AML-193 (cell line): ENCODE measurements at places on chromosomes 7 and 10.
A peak's percentile ranks its signal among the peaks of the same experiment; 100 is the strongest.

DNA sequence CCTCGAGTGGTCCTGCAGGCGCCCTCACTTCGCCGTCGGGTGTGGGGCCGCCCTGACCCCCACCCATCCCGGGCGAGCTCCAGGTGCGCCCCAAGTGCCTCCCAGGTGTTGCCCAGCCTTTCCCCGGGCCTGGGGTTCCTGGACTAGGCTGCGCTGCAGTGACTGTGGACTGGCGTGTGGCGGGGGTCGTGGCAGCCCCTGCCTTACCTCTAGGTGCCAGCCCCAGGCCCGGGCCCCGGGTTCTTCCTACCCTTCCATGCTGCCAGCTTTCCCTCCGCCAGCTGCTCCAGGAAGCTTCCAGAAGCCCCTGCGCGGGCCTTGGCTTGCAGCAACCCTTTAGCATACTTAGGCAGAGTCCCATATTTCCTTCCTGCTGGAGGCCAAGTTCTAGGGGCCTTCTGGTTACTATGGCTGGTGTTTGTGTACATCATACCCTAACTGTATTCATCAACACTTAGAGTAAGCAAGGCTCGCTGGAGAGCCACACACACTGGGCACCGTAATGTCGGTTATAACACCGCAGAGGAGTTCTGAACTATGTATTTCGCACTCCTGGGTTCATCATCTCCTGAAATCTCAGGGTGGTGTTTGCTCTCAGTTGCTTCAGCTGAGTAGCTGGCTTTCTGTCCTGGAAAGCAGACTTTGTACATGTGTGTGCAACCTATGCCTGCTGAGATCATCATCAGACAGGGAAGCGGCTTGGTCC, 471 bp downstream of the MGMT start:
- DNase-seq = peak; percentile 3

DNA sequence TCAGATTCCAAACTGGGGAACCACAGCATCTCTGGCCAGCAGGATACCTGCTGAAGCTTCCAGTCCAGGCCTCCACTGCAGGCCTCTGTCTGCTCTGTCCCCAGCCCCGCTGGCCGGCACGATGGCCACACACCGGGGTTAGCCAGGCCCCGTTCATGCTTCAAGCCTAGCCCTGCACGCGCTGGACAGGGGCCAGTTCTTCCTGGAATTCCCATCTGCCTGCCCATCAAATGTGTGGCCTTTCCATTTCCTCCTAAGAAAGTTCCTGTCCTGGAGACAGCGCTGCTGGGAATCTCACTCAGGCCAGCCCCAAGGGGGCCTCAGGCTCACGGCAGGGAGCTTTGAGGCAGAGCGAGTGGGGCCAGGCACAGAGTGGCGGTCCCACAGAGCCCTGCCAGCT, 18.0 kb downstream of the SH2B2 start:
- DNase-seq = no peak

- DNase-seq = no peak
Observed at GRCh38 chr10:17062493-17062892, 67.1 kb downstream of the CUBN start.

GRCh38 chr7:1409555-1409954, 49.7 kb downstream of the MICALL2 start:
- DNase-seq = no peak

GRCh38 chr7:4069268-4070095, 612.6 kb upstream of the FOXK1 start:
- DNase-seq = no peak

GRCh38 chr7:106196460-106197021, 84.4 kb upstream of the SYPL1 start:
- DNase-seq = no peak

- no peak for DNase-seq
Observed at GRCh38 chr10:51773681-51774080, 74.3 kb upstream of the CSTF2T start.

GRCh38 chr10:103584216-103585010, 90.9 kb downstream of the NEURL1 start:
- no peak for DNase-seq

DNA sequence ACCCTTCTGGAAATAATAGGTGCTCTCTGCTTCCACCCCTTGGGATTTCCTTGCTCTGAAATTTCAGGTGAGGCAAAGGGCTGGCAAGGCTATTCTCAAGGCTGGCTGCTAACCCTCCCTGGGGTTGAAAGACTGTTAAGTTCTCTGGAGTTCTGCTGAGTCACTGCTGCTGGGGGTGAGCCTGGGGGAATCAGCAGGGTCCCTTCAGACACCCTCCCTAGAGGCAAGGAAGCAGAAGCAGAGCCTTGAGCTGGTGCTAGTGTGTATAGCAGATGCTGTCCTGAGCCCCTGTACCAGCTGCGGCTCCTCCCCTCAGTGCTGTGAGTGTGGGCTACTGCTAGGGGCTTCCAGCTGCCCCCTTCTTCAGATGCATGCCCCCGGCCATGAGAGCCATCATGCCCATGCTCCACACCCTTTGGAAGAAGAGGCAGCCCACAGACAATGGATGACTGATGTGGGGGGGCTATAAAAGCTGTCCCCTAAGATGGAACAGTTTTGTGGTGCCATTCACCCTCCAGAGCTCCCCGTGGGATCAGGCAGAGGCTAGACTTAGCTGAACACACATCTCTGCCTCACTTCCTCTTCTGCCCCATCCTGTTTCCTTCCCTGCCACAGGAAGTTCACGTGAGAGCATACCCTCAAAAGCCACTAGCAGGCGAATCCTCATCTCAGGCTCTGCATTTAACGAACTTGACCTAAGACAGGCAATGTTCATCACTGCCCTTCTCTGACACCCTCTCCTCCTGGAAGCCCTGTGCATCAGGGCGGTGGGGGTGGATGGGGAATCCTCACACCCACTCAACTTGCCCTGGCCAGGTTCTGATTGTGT, 91.8 kb downstream of the SH3PXD2A start:
- peak; percentile 92 for DNase-seq

DNA sequence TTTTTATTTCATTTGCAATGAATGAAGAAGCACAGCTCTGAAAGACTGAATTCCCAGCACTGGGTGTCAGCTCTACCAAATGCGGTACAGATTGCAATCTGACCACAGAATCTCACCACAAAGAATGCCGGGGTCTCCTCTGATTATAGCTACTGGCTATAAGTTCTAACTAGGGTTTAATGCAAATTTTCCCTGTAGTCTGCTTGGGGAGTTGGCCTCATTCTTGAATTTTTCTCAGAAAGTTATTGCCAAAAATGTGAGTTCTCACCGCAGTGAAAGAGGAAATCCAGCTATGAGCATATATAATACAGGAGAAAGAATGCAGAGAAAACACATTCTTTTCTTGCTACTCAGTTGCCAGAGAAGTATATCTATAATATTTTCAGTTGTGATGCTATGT, 1255.7 kb upstream of the LRRTM3 start:
- DNase-seq = no peak

- no peak for DNase-seq
Observed at GRCh38 chr10:90437452-90437851, 420.4 kb downstream of the HTR7 start.

- DNase-seq = no peak
Observed at GRCh38 chr7:109782806-109783205, 1213.1 kb downstream of the DNAJB9 start.

- no peak for DNase-seq
Observed at GRCh38 chr7:30739691-30740090, 12.2 kb upstream of the INMT start.

- DNase-seq = no peak
Observed at GRCh38 chr10:30178356-30178964, 119.1 kb upstream of the JCAD start.

DNA sequence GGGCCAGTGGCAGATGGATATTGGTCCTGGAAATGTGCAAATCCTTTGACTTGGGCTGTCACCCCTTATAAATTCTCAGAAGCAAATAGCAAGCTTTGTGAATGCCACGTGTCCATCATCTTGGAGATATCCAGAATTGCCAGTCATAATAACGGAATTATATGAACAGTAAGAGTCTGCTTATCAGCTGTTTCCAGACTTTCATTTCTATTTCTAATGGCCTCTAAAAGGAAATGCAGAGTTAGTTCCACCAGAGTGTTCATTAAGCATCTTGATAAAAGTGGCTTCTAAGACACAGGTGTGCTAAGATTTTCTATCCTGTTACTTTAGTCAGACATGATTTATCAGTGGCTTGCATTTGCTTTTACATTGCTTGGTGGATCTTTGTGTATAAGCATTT, 87.4 kb downstream of the RAMP3 start:
- no peak for DNase-seq

DNA sequence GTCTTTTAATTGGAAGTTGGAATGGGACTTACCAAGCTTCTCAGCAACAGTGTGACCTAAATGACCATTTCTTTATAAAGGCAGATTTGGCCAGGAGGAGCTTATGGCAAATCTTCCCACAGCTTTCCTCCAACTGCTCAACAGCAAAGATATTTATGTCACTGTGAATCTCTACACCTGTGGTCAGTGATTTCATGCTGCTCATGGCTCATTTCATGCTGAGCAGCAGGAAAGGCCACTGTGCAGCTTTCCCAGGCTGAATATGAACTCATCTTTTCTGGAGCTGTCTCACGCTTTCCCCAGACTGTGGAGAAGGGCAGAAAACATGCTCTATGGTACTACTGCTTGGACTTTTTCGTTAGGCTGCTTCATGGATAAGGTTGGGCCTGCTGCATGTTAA, 29.8 kb downstream of the CALCR start:
- DNase-seq = no peak

DNA sequence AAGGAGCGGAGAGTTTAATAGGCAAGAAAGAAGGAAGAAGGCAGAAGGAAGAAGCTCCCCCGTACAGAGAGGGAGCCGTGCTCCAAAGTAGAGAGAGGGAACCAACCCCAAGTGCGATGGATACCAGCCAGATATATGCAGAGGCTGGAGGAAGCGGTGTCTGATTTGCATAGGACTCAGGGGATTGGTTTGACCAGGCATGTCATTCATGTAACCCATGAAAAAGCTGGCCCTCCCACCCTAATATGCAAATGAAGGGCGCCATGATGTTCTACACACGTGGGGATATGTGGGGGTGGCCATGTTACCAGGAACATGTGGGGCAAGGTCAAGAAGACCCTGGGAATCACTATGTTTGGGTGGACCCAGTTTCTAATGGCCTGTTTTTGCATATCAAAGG, 40.6 kb upstream of the FAM3C start:
- no peak for DNase-seq

GRCh38 chr10:105026566-105026965, 385.5 kb downstream of the SORCS3 start:
- no peak for DNase-seq

DNA sequence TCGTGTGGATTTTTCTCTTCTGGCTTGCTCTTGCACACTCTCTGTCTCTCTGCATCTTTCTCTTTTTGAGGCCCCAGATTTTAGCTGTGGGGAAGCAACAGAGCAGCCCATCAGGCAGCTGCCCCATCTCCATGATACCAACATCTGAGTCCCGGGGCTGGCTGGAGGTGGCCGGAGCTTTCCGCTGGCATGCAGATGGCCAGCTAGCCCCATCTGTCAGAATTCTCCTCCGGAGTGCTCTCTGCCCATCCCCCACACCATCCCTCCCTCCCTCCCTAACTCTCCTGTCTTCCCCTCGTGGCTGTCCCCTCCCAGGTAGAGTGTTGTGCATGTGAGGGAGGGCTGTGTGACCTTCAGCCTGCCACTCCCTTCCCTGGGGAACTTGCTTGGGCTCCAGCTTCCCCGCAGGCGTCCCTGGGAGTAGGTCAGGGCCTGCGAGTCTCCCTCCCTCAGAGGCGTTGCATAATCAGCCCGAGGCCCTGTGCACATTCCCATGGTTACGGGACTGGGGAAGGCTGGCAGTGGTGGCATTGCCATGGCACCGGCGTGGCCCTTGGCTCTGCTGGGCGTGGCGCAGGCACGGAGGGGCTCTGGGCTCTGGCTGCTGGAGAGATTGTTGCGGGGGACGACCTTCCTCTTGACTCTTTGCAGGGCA, 24.7 kb downstream of the GHRHR start:
- no peak for DNase-seq
